Stimulated activated CD8-positive, alpha-beta memory T cell treated with anti-CD3 and anti-CD28 coated beads, Interleukin-2, amount 100 ng/mL, for 48 hours (primary cell): ENCODE measurements at places on chromosomes 6 and 20.
A peak's percentile ranks its signal among the peaks of the same experiment; 100 is the strongest.

- DNase-seq, result no peak
Observed at GRCh38 chr20:3783511-3784195, 2.4 kb upstream of the SPEF1 start.

DNA sequence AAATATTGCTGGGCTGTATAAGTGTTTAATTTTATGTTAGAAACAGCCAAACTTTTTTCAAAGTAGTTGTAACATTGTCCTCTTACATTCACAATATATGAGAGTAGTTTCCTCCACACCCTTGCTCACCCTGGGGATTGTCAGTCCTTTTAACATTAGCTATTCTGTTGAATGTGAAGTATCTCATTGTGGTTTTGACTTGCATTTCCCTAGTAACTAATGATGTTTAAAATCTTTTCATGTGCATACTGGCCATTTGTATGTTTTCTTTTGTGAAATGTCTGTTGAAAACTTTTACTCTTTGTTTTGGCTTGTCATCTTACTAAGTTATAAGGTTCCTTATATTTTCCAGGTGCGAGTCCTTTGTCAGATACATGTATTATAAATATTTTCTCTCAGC is 32.9 kb downstream of the TRIM38 start:
- no peak for DNase-seq

- no peak for DNase-seq
Observed at GRCh38 chr6:140319209-140319608, 944.8 kb upstream of the CITED2 start.

DNA sequence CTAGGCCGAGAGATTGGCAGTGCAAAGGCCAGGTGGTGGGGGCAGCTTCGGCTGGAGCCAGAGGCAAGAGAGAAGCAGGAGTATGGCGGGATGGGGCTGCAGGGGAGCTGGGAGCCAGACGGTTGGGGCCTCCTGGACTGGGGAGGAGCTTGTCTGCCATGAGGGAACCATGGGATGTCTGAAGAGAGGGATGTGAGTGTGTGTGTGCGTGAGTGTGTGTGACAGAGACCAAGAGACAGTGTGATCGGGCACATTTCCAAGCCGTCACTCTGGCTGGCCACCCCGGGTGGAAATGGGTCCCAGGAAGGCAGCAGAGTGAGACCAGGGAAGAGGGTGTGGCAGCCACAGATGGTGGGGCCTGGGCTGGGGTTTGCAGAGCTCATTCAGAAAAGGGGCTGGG is 13.8 kb downstream of the PHACTR3 start:
- DNase-seq, result no peak

DNA sequence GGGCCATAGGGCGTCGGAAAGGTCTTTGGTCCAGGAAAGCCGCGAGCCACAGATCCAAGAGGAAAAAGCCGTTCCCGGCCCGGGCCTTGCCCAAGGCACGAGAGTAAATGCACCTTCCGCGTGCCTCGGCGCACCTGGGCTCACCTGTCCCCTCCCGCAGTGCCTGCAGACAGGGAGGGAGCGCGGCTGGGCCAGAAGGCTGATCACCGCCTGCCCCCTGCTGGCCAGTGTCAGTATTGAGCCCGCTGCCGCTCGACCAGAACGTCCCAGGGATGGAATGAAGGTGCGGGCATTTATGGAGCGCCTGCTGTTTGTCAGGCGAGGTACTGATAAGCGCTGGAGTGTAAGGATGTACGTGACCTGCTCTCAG is 679 bp upstream of the LPIN3 start:
- peak; percentile 82 for DNase-seq

- no peak for DNase-seq
Observed at GRCh38 chr6:93571346-93571745, 152.0 kb upstream of the EPHA7 start.

GRCh38 chr20:22389836-22390542 is 194.4 kb downstream of the FOXA2 start:
- DNase-seq, result no peak

- DNase-seq, result no peak
Observed at GRCh38 chr20:61727761-61728160, 337.9 kb downstream of the TAF4 start.

GRCh38 chr20:31474097-31474436 is 860 bp downstream of the DEFB124 start:
- no peak for DNase-seq

DNA sequence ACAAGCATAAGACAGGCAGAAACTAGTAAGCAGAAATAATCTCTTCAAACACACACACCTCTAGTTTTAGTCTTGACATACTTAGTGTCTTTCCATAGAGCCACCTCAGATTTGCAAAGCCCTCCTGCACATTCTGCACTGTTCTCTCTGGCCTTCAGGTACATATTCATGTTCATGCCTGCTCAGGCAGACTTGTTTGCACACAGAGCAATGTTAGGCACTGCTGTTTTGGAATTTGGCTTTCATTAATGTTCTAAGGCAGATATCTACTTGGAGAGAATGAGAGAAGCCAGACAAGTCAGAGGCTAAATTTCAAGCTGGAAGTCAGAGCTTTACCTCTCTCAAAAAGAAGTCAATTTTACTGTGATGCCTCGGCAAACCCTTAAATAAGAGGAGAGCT is 21.3 kb upstream of the DST start:
- DNase-seq, result no peak

DNA sequence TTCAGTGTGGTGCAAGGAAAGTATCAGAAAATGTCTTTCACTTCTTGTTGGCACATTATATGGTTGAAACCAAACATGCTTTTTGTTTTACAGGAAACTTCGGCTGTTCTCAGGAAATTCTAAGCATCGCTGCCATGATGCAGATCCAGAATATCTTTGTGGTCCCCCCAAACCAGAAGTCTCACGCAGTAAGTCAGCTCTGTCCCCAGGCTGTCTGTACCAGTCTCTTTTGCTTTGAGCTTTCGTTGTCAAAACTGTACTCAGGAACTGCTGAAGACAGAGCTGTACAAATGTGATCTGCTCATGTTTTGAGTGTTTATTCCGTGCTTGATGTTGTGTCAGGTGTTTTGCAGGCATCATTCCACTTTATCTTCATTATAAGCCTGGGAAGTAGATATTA is 59.6 kb downstream of the DHX35 start:
- DNase-seq, result no peak

DNA sequence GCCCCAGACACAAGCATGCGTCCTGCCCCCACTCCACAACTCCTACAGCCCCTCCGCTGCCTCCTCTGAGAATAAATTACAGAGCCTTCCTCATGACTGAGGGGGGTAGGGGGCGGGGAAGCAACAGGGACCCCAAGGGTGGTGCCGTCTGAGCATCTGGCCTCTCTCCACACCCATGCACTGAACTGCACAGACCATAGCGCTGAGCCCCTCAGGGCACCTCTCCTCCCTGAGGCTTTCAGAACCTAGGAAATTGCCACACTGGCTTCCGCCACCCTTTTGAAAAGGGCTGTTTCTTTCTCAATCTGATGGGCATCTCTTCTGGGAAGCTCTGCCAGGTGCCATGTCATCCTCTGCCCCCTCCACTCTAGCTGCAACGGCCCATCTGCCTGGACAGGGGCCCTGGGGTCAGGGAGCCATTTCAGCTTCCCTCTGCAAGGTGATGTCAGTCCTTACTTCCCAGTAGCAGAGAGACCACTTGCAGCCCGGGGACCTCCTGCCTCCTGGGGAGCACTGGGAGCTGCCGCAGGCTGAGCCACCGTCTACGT is 2.5 kb downstream of the CST7 start:
- no peak for DNase-seq
